ENCODE measurements at places on chromosomes 12 and 14. TPM values are rescaled to one million over a fixed set of nuclear protein-coding genes. Genes with fewer than 3 reads are reported as not detected.

GRCh38 chr12:58915634-58916033 is 4.7 kb downstream of the LRIG3 start:
- no peak for DNase-seq

REC8 gene
- 5.0 TPM for total RNA-seq

PAX9 gene
- not detected for total RNA-seq

GRCh38 chr14:93112891-93113677 is 2.6 kb downstream of the ITPK1 start:
- DNase-seq, result peak; percentile 78

DNA sequence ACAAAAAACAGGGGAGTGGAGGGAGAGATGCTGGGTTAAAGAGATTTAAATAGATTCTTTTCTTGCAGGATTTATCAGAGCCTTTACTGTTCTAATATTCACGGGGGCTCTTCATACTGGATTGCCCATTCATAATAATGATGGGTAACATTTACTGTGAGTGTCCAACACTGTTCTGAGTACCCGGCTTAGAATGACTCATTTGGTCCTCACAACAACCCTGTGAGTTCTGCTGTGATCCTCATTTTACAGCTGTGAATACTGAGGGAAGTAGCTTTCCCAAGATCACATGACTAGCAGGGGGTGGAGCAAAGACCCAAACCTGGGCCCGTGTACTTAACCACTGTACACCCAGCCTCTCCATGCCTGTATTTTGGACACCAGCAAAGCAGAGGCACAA is 113.4 kb downstream of the NT5DC3 start:
- DNase-seq, result no peak

- DNase-seq, result no peak
Observed at GRCh38 chr14:89121968-89122620, 294.9 kb downstream of the FOXN3 start.

GRCh38 chr12:4908684-4909409 is 858 bp upstream of the KCNA1 start:
- no peak for DNase-seq

GRCh38 chr14:94775091-94775870 is 5.4 kb upstream of the GSC start:
- no peak for DNase-seq

Data from right lobe of liver (tissue), 6 donors.